ENCODE measurements at places on chromosomes 12 and 14. TPM values are rescaled to one million over a fixed set of nuclear protein-coding genes. Genes with fewer than 3 reads are reported as not detected.

GRCh38 chr12:131882804-131883520 lies 11.5 kb upstream of the ULK1 start:
- no peak for DNase-seq

GRCh38 chr12:69885658-69886057 lies 60.6 kb downstream of the MYRFL start:
- DNase-seq = no peak

- DNase-seq = no peak
Measured at GRCh38 chr14:43476822-43477221, 1030.3 kb downstream of the FSCB start.

DNA sequence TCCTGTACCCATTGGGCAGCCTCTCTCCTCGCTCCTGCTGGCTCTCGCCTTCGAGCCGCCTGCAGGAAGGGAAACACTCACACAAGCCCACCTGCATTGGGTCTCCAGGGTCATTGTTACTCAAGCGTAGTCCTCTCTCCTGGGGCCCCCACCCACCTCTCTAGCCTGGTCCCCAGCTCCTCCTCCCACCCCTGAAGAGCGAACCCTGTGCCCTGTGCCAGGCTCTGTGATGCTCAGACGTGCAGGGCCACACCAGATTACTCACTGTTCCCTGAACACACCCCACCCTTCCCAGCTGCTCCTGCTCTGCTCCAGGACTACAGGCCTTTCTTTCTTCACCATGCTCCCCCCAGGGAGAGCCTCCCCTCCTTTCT lies 88.1 kb downstream of the NINJ2 start:
- no peak for DNase-seq

- no peak for DNase-seq
Measured at GRCh38 chr14:47626151-47627035, 49.0 kb downstream of the MDGA2 start.

DNA sequence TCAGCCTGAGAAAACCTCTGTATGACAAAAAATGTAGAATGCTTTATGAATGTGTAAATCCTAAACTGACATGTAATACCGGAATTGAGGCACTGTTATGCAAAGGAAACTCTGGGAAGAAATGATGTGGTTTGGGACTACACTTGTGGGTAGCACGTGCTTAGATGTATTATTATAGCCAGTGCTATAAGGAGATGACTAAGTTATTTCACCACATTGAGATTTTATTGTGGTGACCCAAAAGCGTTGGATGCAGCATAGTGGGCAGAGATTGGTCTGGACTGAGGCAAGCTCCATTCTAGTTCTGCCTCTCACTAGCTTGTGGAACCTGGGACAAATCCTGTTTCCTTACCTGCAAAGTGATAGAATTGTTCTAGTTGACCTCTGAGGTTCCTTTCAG lies 172.2 kb downstream of the SNAPC1 start:
- no peak for DNase-seq

IQSEC3 gene
- 0.16 TPM for total RNA-seq

DNA sequence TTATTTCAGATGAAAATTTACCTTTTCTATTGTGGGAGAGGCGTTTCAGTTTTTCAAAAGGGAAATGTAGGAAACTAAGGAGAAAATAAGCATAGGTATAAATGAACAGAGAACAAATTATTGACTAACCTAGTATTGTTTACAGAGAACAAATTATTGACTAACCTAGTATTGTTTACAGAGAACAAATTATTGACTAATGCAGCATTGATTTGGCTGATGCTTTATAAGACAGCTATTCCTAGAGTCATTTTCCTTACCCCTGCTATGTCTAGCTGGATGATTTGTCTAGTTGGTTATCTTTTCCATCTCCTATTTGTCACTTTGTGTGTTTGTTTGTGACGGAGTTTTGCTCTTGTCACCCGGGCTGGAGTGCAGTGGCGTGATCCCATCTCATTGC lies 22.6 kb downstream of the TMPO start:
- no peak for DNase-seq

OTOGL gene
- total RNA-seq = 0.27 TPM

DNA sequence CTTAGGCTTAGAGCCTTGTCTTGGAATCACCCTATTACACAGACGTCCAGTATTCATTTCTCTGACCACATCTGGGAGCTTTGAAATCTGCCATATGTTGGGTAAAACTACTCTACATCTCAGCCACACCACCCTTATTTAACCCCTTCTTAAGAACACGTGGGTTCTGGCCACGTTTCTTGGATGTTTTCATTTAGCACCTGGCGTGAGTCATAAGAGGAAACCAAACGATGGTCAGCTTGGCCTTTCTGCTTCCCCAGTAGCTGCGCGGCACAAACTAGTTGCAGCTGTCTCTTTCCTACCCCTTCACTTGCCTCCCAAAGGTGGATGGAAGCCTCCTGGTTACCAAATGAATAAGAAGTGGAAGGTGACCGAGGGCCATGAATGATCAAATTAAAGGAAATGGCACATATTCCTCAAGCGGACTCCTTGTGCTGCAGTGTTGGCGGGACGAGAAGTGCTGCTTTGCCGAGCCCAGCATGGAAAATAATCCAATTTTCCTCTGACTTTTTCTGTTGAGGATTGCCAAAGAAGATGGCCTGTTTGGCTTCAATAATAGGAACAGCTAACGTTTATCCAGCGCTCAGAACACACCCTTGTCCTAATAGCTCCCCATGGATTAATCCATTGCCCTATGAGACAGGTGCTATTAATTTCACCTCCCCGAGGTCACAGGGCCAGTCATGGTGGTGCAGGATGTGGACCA lies 154.1 kb downstream of the ZNF664 start:
- no peak for DNase-seq

SLC17A8 gene
- 3.3 TPM for total RNA-seq

- no peak for DNase-seq
Measured at GRCh38 chr14:59600211-59600945, 23.8 kb upstream of the CCDC175 start.

- DNase-seq = no peak
Measured at GRCh38 chr14:24964591-24964990, 85.4 kb downstream of the STXBP6 start.

RAD9B gene
- 0.19 TPM for total RNA-seq

DNA sequence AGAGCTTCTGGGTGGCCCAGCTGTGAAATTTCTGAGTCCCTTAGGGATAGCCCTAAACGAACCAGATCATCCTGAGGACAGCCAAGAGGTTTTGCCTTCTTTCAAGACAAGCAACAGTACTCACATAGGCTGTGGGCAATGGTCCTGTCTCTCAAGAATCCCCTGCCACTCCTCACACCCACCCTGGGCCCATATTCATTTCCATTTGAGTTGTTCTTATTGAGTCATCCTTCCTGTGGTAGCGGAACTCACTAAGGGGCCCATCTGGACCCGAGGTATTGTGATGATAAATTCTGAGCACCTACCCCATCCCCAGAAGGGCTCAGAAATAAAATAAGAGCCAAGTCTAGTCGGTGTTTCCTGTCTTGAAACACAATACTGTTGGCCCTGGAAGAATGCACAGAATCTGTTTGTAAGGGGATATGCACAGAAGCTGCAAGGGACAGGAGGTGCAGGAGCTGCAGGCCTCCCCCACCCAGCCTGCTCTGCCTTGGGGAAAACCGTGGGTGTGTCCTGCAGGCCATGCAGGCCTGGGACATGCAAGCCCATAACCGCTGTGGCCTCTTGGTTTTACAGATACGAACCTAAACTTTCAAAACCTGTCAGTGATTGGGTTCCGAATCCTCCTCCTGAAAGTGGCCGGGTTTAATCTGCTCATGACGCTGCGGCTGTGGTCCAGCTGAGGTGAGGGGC lies 38.9 kb downstream of the DAD1 start:
- DNase-seq = no peak

SIX6 gene
- not detected for total RNA-seq

PLEKHG7 gene
- total RNA-seq = 0.32 TPM

RASAL1 gene
- 9.0 TPM for total RNA-seq

All from colonic mucosa (tissue), 4 donors.